ENCODE measurements at places on chromosomes 3 and 15.
A peak's percentile ranks its signal among the peaks of the same experiment; 100 is the strongest.

GRCh38 chr3:133937061-133937686 lies 41.5 kb upstream of the RAB6B start:
- no peak for DNase-seq

- DNase-seq, result no peak
Measured at GRCh38 chr3:54506603-54507002, 384.3 kb downstream of the CACNA2D3 start.

GRCh38 chr3:30659270-30660130 lies 53.1 kb downstream of the TGFBR2 start:
- peak; percentile 91 for DNase-seq

GRCh38 chr3:152278756-152279427 lies 10.2 kb downstream of the MBNL1 start:
- no peak for DNase-seq

DNA sequence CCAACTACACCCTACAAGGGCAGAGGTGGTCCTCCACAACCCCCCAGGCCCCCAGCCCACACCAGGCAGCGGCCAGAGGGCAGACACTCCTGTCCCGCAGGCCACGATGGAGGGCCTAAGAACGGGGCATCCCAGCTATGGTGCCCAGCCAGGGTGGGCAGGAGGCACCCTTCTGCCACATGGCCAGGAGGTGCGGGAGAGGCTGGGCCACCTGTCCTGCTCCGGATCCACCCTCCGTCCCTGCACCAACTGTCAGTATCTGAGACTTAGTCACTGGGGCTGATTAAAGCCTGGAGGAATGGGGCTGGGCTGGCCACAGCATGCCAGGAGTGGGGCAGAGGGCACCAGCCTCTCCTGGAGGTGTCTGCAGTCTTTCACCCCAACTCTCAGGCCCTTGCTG lies 37.9 kb downstream of the TNK2 start:
- DNase-seq, result no peak

- no peak for DNase-seq
Measured at GRCh38 chr3:155307183-155307582, 13.7 kb upstream of the STRIT1 start.

DNA sequence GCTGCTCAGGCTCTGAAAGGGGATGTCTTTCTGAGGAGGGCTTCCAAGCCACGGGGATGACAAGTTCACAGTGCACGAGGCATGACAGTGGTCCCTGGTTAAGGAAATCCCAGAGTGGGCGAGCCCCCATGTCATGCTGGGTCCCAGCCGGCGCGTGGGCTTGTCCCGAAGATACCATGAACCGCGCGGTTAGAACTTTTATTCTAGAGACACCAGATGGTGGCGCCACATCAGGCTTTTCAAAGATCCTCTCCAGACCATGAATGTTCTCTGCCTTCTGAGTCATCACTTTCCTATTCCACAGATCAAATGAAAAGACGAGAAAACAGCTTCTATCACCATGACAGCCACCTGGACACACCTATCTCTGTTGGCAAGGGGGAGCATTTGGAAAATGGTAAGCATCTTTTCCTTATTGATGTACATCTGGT lies 227.8 kb upstream of the LYSMD4 start:
- no peak for DNase-seq

DNA sequence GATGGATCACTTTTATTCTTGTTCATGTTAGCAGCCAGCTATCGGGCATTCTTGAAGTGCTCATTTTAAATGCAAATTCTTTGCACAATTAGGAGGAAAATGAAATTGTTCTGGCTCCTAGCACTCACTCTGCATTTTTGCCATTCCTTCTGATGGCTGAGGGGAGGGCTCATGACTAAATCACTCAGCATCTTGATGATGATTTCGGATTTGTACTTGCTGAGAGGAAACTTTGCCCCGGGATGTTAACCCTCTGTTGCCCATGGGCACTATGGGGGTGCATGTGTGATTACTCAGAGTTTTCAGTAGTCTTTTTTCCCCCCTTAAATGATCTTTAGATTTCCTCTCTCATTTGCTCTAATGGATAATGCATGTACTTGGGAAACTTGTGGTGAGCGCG lies 299.6 kb upstream of the C2CD4B start:
- DNase-seq, result no peak

GRCh38 chr3:18835021-18835420 lies 313.3 kb upstream of the KCNH8 start:
- DNase-seq, result no peak

DNA sequence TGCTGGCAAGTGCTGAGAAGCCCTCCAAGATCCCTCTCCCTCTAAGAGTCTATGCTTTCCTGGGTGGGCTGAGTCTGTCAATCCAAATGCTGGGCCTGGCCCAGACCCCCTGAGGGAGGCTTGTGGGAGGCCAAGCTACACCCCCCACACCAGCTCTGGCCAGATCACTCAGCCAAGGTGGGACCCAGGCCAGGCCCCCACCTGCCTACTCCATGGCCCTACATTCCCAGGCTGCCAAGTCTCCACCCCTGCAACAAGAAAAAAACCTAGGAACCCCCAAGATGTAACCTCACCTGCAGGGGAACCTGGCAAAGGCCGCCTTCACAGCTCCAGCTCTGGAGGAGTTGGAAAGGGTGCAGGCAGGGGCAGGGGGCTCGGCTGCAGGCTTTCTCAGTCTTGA lies 109.1 kb downstream of the CHSY1 start:
- no peak for DNase-seq

GRCh38 chr3:56253941-56254665 lies 214.2 kb downstream of the ERC2 start:
- no peak for DNase-seq

- DNase-seq, result peak; percentile 40
Measured at GRCh38 chr3:30124435-30125370, 481.7 kb upstream of the TGFBR2 start.

DNA sequence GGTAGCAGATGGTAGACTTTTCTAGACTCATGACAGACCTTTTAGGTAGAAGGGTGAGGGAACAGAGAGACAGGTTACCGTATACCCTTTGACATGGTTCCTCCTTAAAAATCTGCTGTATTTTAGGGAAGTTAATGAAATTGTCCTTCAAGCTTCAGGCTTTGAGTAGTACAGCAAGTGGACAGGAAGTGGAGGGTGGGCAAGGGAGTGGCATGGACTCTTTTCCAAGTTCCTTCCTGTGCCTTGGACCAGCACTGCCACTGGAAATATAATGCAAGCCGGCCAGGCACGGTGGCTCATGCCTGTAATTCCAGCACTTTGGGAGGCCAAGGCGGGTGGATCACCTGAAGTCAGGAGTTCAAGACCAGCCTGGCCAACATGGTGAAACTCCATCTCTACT lies 156.1 kb upstream of the LRRFIP2 start:
- DNase-seq, result no peak

- no peak for DNase-seq
Measured at GRCh38 chr3:139301654-139302053, 42.2 kb upstream of the MRPS22 start.

DNA sequence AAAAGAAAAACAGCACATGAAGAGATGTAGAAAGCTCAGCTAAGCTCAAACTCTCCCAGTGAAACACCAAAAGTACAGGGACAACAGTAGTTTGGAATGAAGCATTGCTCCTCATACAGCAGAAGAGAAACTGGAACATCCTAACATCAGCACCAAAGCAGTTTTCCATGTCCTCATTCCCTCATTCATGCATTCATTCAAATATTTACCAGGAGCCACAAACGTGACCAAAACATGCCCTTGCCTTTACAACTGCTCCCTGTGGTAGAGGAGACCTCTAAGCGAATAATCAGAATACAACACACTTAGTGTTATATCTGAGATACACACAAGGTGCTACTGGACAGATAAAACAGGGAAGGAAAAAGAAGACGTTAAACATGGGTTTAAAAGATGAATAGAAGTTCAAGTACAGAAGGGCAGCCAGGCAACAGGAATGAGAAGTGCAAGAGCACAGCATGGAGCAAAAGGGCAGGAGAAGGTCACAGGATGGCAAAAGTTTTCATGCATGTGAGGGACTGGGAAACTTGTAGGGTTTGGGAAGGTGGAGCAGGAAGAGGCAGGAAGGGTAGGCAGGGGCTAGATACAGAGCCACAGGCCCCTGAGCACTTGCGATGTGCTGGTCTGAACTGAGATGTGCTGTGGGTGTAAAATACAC lies 58.5 kb upstream of the LMCD1 start:
- DNase-seq, result no peak

DNA sequence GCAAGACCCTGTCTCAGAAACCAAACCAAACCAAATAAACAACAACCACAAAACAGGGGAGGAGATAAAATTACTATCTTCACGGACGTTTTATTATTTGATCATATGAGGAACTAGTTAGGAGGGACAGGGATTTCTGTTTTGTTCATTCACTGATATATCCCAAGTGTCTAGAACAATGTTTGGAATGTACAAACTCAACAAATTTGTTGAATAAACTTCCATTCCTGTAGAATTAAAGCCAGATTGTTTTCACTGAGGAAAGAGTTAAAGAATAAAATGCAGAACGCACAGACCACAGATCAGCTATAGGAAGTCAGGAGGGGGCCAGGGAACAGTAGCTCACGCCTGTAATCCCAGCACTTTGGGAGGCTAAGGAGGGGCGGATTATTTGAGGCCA lies 6.5 kb upstream of the STRC start:
- DNase-seq, result no peak

- no peak for DNase-seq
Measured at GRCh38 chr3:40911264-40911663, 288.0 kb upstream of the CTNNB1 start.

GRCh38 chr15:91678003-91678402 lies 175.5 kb upstream of the SLCO3A1 start:
- DNase-seq, result no peak

- no peak for DNase-seq
Measured at GRCh38 chr3:104347291-104347690, 1019.4 kb upstream of the ALCAM start.

GRCh38 chr3:16849229-16849628 lies 35.5 kb upstream of the PLCL2 start:
- peak; percentile 27 for DNase-seq

DNA sequence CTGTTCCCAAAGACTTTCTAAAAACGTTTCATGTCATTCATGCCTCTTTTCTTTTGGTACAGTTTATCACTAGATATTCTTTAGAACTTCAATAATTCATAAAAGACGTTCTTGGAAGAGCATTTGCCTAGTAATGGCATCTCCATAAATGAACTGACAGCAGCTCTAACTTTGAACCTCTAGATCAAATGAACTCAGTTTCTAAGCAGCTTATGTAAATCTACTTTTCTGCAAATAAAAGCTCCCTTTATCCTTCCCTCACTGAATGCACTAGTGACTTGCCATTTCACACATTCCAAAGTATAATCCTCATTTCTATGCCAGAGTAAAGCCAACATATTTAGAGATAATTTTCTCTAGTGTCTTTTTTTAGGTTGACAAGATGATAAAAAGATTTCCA lies 85.2 kb downstream of the ZMAT3 start:
- DNase-seq, result no peak

GRCh38 chr3:139979991-139980390 lies 45.0 kb downstream of the CLSTN2 start:
- DNase-seq, result no peak

DNA sequence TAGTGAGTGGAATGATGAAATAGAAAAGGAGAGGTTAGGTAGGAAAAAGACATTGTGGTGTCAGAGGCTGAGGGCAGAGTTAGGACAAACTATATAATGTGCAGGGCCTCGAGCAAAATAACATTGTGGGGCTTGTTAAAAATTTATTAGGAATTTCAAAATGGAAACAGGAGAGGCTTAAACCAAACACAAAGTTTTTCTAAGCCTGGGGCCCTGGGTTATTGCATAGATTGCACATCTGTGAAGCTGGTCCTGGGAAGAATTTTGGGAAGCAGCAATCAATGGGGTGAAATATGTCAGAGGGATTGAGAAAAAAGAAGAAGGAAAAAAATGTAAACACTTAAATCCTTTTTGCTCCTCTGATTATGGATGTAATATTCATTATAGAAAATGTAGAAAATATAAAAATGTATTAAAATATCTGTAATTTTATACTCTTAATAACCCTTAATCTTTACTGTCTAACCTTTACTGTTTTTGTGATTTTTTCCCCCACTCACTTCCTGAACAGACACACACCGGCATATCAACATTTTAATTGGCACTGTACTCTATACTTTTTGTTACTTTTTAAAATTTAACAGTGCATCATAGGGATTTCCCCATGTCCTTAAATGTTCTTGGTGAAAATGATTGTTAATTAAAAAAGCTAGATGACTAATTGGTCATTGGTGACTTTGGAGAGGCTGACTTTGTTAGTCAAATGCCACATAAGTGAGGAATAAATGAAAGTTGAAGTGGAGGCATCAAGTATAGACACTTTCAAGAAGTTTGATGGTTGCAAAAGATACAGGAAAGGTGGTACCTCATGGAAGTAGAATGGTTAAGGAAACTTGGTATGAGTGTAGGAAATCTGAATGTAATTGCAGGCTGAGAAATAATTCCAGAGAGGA lies 183.4 kb downstream of the NFKBIZ start:
- DNase-seq, result no peak

GRCh38 chr3:173065543-173065981 lies 75.5 kb downstream of the SPATA16 start:
- peak; percentile 19 for DNase-seq

DNA sequence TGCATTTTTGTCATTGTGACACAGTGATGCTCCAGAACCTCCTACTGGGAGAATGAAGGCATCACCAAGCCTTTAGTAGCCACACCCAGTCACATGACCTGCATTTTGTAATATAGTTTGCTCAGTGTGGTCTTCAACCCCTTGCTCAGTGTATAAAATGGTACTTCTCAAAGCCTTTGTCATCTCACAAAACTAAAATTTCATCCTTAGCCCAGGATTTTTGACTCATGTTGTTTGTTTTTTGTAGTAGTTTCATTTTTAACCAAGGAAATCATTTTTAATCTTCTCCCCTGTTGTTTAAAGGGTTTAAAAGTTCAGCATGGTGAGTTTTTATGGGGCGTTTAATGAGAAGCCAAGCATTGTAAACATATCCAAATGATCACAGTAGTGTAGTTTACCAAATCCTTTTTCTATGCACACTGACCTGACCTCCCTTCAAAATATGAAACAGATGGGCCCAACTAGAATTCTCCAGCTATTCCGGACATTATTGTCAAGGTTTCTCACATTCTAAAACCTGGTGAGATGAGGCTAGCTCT lies 123.5 kb upstream of the IL12A start:
- DNase-seq, result peak; percentile 49

DNA sequence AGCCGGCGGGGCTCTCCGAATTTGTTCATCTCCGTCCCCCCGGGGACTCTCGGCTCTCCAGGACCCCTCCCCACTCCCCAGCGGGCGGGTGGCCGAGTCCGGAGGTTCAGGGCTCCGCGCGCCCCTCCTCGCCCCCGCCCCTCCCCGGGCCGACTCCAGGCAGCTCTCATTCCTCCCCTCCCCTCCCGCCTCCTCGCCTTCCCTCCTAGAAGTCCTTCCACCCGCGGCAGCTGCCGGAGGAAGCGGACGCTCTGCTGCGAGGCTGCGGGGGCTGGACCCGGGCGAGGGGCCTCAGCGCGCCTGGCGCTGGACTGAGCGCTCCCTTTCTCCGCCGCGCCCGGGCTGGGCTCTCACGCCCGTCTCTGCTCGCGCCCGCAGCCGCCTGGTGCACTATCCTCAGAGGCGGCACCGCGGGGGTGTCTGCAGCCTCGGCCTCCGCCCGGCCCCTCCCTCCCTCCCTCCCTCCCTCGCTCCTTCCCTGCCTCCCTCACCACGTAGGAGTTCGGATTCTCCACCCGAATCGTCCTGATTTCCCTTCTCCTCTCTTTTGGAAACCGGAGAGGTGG lies at the start of gene ROBO2:
ROBO2 (plus strand) TSS at position 494 of the 566 bp plus-strand sequence. CDS start 687 bp downstream, outside the sequence.
- DNase-seq, result no peak

GRCh38 chr15:50438251-50438650 lies 14.0 kb downstream of the USP8 start:
- no peak for DNase-seq

GRCh38 chr3:121962443-121962842 lies 59.6 kb downstream of the ILDR1 start:
- DNase-seq, result no peak

GRCh38 chr3:68751888-68752287 lies 180.5 kb downstream of the TAFA4 start:
- DNase-seq, result no peak
